ENCODE measurements at places on chromosomes 3 and 15.

- DNase-seq = peak; percentile 82
Observed at GRCh38 chr3:46812237-46812791, 50.9 kb downstream of the MYL3 start.

DNA sequence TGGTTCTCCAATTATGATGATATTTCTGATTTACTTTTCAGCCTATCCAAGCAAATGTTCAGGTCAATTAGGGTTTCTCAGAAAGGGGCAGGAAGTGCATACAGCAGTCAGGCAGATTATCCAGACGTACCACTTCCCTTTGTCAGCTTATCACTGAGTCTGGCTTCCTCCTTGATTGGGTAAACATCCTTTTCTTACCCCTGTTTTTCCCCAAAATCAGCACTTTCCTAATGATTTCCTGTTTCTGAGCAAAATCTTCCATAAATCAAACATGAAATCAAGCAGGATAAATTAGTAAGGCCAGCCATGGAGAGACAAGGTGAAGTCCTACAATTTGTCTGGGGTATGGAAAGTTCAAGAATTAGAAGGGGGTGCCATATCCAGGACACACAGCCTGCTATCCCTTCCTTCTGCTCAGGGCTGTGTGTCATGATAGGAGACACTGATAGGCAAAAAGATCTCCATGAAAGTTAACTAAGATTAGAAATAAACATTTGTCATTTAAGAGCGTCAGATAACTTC lies 29.0 kb downstream of the ADIPOQ start:
- no peak for DNase-seq

GRCh38 chr3:149736175-149736952 lies 15.9 kb downstream of the COMMD2 start:
- DNase-seq = no peak

DNA sequence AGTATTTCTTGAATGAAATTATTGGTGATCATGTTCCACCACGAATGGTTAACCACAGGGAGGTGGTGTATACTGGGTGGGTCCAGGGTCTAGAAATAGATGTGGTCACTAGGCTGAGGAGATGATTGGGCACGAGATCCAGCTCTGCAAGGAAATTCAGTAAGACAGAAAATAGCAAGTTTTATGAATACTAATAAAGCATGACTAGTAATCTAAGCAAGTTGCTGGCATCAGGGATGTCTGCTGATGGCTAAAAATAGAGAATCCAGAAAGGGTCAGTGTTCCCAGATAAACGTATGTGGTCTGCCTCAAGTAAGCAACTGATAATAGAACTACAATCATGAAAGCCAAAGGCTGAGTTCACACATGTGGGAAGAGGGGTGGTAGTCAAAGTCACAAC lies 108.3 kb upstream of the FRMD4B start:
- DNase-seq = no peak

DNA sequence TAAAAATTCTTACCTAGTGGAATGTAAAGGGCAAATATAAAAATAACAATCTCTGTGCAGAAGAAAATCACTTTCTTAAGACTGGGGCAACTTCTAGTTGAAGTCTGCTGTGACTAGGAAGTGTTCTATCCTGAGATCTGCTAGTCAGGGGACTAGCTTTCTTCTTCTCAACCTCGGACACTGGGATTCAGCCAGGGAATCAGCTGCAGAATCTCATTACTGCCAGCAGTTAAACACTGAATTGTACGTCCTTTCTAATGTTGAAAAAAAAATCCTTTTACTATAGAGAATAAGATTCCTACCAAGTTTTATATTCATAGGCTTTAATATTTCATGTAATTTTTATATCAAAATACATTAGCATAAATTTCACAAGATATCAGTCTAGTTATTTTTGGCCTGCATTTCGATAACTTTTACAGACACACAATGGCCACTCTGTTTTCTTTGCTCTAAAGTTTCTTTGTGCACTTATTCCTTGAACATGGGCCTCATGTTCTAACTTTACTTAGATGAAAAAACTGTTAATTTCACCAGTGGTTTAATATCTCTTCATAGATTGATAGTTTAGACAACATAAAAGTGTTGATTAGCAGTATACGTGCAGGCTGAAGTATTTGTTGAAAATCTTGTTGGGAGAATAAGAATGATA lies 2.6 kb upstream of the NEO1 start:
- DNase-seq = no peak

- DNase-seq = no peak
Observed at GRCh38 chr15:69390575-69390974, 23.6 kb upstream of the KIF23 start.

GRCh38 chr3:4821975-4822374 lies 157.3 kb upstream of the BHLHE40 start:
- peak; percentile 85 for DNase-seq

Data from stimulated activated CD8-positive, alpha-beta memory T cell treated with anti-CD3 and anti-CD28 coated beads, Interleukin-4, amount 100 ng/mL, for 48 hours (primary cell).